ENCODE measurements at places on chromosomes 1 and 21.
A peak's percentile ranks its signal among the peaks of the same experiment; 100 is the strongest.

- no peak for DNase-seq
These were observed 30.6 kb downstream of the COL6A1 start for GRCh38 chr21:46012154-46012553.

DNA sequence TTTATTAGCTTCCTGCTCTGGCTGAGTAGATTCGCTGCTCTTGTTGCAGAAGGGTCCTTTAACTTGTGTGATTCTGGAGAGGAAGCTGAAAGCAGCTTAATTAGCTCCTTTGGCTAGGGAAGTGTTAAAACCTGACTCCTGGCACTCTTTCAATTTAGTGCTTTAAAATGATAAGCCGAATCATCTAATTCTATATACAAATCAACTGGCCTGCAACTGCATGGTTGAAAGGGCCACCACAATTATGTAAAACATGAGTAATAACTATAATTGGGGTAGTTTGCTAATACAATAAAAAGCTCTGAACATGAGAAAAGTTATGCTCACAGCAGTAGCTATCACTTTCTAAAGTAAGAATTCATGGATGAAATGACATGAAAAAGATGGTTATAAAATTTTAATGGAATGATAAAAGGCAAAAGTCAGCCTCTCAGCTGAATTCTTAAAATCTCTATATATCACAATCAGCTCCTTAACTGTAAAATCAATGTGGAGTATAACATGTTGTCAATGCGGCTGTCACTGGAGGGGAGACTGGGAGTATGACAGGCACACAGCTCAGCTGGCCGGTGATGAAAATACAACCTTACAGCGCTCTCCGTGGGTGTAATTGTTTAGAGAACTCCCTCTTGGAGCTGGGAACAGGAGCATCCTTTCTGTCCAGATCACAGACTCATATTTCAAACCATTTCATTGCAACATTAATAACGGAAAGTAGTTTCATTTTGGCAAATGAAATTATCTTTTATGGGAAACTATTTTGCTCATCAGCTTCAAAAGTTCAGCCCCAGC is 324.4 kb downstream of the KCTD3 start:
- DNase-seq: peak; percentile 41

- peak; percentile 99 for DNase-seq
These were observed at the start of gene WARS2 for GRCh38 chr1:119140177-119141019. Gene WARS2, minus strand, starts transcription at chr1:119140653. Its CDS starts 9 bp downstream, at chr1:119140644.

DNA sequence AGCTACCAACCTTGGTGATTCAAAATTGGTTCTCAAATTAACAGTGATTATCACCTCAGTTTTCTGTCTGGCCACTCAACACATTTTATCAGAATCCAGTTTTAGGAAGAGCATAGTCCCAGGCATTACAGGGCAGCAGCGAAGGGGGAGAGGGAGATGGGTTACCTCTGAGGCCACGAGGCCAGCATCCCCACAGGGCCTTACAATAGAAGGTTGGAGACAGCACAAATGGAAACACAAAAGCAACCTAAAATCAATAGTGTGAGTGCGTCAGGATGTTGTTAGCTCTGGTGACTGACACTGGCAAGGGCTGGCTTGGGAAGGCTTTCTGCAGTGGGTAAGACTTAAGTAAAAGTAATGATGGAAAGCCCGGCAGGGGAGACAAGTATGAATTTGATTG is 79.5 kb downstream of the JAK1 start:
- no peak for DNase-seq

DNA sequence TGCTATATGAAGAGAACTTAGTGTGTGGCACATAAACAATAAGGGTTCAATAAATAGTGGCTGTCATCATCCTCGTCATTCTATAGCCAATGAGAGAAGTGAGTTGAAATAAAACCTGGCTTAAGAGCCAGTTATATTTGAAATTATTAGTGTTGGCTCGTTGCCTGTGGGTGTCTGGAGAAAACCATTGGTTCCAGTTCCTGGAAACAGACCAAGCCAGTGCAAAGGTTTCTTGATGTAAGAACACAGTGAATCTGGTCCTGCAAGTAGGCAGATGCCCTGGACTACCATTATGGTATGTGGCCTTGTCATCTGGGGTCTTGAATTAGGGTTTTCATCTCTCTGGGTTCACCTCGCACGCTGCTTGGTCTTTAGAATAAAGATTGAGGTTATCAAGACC is 43.3 kb downstream of the URB2 start:
- DNase-seq: no peak

DNA sequence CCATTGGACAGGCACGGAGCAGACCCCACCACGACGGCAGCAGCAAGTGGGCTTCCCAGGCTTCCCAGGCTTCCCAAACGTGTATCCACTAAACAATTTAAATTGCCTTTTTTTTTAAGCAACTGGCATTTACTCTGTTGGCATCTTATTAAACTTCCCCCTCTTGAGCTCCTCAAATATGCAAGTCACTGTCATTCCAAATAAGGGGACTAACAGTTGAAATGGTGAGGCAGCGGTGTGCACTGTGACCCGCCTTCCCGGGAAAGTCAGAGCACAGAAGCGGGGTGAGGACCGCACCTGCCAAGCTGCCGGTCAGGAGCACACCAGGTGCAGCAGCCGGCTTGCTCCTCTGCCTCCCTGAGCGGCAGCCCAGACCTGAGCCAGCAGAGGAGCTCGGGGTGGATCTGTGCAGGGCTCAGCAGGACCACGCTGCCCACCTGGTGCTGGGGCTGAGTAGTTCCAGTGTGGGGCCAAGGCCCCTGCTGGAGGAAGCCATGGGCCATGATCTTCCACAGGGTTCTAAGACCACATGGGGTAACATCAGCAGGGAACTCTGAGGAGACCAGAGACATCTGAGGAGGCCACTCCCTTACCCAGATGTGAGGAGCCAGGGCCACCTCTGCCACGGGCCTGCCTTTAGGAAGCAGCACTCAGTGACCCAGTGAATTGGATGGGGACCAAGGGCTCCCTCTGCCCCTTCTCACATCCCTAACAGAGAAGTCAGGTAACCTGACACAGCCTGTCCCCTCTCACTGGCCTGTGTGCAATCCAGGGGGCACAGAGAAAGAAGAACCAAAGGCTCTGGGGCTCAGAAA is 245.4 kb downstream of the NPHP4 start:
- DNase-seq: no peak

DNA sequence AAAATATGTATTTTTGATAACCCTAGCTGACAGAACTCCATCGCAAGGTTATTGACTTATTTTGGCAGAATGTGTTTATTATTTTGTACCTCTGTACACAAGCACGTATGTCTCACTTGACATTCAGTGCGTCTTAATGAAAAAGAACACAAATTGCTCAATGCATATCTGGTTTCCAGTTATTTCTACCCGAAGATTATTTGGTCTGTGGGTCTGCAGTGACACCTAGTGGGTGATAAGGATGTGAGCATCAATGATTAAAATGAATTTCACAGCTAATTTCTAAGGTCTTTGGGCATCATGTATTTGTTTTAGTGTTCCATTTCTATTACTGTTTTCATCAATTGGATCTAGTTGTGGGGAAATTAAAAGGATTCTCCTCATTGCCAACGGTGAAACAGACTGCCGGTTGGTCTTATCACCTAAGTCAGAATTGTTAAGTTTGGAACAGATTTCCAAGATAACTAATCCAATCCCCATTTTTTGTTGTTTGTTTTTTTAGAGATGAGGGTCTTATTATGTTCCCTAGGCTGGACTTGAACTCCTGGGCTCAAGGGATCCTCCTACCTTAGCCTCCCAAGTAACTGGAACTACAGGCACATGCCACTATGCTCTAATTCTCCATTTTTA is 13.9 kb downstream of the DDX20 start:
- DNase-seq: peak; percentile 83

- peak; percentile 50 for DNase-seq
These were observed 7.7 kb downstream of the VSIG8 start for GRCh38 chr1:159854693-159855192.

GRCh38 chr1:145949219-145949618 is 8.6 kb downstream of the LIX1L start:
- DNase-seq: no peak

DNA sequence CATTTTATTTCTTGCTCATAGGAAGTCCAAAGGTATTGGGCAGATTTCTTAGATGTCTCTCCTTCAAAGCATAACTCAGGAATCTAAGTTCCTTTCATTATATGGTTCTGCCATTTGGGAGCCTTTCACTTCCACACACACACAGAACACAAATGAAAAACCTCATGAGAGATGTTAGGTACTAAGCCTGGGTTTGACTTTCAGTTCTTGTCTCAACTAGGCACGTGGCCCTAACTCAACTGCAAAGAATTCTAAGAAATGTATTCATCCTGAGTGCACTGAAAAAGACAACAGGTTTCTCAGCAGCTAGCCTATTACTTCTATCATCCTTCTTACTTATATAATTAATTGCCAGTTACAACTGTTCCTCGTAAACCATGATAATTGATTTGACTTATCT is 190.0 kb upstream of the SAMSN1 start:
- DNase-seq: peak; percentile 82

DNA sequence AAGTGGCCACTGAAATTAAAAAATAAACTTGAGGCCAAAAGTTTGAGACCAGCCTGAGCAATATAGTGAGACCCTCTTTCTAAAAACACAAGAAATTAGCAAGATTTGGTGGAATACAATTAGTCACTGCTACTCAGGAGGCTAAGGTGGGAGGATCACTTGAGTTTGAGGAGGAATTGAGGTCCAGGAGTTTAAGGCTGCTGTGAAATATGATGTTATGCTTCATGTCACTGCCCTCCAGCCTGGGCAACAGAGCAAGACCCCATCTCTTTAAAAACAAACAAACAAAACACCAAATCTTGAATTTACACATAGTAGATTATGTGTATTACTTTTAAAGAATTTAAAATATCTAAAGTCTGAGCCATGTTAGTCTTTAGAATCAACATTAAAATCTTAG is 6.3 kb upstream of the FNBP1L start:
- DNase-seq: no peak

DNA sequence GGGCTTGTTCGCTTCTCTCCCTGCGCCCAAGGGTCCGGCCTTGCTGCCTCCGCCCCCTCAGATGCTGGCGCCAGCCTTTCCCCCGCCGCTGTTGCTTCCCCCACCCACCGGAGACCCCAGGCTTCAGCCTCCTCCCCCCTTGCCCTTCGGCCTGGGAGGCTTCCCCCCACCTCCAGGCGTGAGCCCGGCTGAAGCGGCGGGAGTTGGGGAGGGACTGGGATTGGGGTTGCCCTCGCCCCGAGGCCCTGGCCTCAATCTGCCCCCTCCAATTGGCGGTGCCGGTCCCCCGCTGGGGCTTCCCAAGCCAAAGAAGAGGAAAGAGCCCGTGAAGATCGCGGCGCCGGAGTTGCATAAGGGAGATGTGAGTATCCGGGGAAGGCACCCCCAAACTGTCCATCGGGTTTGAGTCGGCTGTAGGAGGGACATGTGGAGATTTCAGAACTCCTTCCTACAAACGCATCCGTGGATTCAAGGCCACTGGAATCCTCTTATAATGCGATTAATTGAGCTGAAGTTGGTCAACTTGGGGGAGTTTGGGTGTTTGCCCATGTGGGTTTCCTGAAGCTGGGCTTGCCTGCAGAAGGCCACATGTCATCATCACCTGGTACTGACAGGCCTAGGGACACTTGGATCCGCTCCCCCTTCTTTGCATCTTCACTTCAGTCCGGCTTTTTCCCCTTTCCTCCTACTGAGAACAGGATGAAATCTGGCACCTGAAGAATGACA is 707 bp downstream of the PRCC start:
- DNase-seq: peak; percentile 52

DNA sequence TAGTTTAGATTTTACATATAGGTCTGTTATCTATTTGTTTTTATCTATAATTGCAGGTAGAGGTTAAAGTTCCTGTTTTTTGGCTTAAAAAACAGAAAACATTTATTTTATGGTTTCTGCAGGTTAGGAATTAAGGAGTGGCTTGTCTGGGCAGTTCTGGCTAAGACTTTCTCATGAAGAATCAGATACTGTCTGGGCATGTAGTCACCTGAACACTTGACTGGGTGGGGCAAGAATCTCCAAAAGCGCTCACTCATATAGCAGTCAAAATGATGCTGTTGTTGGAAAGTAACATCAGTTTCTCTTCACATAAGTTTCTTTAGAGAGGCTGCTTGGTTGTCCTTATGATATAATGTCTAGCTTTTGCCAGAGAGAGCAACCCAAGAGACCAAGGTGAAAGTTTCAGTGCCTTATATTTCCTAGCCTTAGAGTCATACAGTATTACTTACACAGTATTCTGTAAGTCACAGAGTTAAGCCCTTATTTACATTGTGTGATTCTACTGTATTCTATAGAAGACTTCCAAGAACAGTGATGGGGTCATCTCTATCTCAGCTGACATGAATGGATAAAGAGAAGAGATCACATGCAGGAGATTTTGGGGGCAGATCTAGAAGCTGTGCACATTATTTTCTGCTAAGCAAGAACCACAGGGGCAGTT is 125.4 kb upstream of the GPR52 start:
- DNase-seq: no peak

DNA sequence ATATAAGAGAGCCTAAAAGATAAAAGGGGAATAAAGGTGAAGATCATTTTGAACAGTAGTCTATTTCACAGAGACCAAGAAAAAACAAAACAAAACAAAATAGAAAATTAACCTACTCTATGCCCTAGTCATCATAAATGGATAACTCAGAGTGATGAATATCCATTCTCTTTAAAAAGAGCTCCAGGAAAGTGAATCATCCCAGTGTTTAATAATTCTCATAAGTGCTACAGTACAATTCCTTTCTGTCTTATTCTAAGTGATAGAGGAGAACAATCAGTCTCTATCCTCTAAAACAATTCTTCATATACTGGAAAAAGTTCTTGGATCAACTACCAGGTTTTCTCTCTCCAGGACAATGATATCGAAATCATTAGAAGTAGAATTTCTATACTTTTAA is 45.8 kb downstream of the GDAP2 start:
- DNase-seq: no peak

- DNase-seq: no peak
These were observed 49.3 kb downstream of the FBXO42 start for GRCh38 chr1:16302709-16303627.

DNA sequence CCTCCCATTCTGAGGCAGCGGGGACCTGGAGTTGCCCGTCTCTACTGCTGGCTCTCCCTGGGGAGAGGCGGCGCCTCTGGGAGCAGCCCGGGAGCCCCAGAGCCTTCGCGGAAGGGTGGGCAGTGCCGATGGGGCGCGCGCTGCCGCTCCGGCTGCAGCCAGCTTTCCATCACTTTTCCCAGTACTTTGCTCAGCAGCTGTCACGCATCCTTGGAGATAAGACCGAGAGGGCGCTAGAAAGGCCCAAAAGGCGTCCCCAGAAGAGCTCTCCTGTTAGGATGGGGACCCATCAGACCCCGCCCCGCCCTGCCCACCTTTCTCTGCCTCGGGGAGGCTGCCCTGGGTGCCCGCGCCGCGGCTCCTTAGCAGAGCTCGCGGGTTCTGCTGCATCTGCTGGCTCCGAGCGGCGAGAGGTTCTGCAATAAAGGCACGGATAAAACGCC is 534 bp downstream of the KCNH1 start:
- no peak for DNase-seq

All from OCI-M1 (cell line).